ENCODE measurements at places on chromosomes 7 and 10.

DNA sequence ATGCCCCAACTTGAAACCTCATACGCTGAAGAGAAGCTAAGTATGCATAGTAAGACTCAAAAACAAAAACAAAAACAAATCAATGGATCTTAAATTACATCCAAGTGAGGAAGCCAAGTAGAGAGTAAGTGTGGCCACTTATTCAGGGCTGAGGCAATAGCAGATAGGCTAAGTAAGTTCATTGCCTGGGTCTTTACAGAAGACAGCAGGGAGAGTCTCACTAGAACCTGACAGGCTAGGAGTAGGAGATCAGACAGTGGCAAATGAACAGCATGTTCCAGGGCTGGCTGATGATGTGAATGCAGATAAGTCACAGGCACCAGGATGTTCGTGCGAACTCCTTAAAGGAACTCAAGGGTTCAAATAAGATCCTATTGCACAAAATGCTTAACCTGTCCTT lies 568.6 kb downstream of the KCNMA1 start:
- no peak for DNase-seq

DNA sequence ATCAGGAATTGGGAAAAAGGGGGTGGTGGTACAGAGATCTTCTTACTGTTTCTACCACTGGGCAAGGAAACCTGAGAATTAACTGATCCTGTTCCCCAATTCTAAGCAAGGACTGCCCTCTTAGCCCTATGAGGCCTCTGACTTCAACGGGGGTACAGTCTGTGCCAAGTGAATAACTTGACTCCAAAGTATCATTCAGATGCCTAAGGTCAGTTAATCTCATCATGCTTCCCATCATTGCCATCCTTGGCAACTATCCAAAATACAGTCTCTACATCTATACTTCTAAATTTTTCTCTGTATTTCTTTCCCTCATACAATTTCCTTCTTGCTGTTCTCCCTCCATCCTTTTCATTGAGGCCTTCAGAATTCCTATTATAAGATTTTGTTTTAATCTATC lies 10.5 kb downstream of the PPP3CB start:
- no peak for DNase-seq

- DNase-seq, result no peak
Measured at GRCh38 chr10:86284355-86285105, 82.1 kb downstream of the GRID1 start.

GRCh38 chr7:146660839-146661238 lies 544.2 kb downstream of the CNTNAP2 start:
- DNase-seq, result no peak

GRCh38 chr7:137564677-137565076 lies 221.1 kb upstream of the PTN start:
- no peak for DNase-seq

- no peak for DNase-seq
Measured at GRCh38 chr7:5332579-5332978, 49.8 kb downstream of the SLC29A4 start.

- DNase-seq, result no peak
Measured at GRCh38 chr7:7654964-7655715, 14.6 kb downstream of the UMAD1 start.

- DNase-seq, result no peak
Measured at GRCh38 chr7:129569811-129570215, 41.7 kb upstream of the NRF1 start.

Data from stimulated activated CD8-positive, alpha-beta memory T cell treated with anti-CD3 and anti-CD28 coated beads, Interleukin-7, amount 100 ng/mL, for 1 hour (primary cell).